Stimulated activated CD8-positive, alpha-beta memory T cell treated with anti-CD3 and anti-CD28 coated beads, Interleukin-15, amount 100 ng/mL, for 4 hours (primary cell): ENCODE measurements at places on chromosomes 7 and 10.

DNA sequence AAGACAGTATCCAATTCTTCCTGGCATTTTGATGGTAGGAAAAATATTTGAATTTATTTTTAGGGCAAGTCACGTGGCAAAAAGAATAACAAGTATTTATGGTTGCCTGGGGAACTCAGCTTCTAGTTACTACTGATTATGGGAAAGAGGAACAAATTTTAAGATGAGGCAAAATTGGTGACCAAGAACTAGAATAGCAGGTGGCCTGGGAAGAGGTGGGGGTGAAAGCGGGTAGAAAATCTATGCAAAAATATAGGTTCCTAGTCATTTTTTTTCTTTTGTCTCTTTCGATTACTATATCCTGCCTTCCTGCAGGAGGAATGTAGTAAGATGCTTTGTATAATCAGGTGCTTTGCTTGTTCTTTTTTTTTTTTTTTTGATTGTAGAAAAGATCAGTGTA is 27.8 kb downstream of the ENTPD1 start:
- DNase-seq: no peak

GRCh38 chr10:92124616-92125143 is 166.2 kb downstream of the CPEB3 start:
- no peak for DNase-seq

DNA sequence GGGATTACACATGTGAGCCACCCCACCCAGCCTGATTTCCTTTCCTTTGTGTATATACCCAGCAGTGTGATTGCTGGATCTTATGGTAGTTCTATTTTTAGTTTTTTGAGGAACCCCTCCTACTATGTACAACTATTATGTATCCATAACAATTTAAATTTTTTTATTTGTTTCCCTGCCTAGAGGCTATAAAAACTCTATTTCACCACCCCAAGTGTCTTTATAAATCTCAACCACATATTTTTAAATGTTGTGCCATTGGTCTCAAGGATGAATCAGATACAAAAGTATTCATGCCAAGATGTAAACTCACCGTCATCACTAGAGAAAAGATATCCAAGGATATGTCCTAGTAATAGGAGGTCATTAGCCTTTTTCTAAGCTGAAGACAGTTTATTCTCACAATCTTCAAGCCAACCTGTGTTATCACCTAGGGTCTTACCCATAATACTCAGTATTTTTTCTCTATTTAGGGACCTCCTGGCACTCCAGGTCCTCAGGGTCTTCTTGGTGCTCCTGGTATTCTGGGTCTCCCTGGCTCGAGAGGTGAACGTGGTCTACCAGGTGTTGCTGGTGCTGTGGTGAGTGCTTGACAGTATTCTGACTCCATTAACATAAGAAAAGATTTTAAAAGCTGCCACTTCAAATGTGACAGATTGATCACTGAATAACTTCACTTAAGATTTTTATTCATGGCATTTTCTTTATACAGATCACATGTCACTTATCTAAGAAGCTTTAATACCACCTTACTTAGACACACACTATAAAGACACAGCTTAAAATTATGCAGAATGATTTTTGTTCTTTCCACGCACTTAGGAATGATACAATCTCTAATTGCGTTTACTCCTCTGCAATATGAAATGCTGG is 29.4 kb downstream of the COL1A2 start:
- DNase-seq: no peak

- no peak for DNase-seq
Measured at GRCh38 chr7:157355784-157356511, 19.1 kb downstream of the DNAJB6 start.

GRCh38 chr7:25557379-25557917 is 329.2 kb upstream of the NPVF start:
- DNase-seq: no peak

DNA sequence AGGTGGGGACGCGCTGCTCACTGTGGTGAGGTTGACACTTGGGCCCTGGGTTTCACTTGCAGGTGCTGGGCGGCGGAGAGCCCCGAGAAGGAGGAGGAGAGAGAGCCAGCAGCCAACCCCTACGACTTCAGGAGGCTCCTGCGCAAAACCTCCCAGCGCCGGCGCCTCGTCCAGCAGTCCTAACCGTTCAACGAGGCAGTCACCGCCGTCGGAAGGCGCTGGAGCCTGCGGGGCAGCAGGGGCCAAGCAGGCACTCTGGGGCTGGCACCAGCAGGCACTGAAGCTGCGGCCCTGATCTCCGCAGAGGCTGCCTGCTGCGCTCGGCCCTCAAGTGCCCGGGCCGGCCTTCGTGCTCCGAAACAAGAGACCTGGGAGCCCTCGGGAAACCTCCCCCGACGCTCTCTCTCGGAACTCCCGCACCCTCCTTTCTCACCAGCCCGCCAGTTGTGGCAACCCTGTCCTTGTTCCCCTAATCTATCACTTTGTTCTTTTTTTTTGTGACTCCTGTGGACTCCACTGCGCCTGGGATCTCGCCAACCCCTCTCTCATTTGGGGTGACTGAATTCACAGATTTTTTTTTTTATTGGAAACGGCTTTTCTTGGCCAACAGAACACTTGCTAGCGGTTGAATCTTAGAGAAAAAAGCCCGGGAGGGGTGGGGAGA is 4.7 kb upstream of the GAD2 start:
- no peak for DNase-seq

DNA sequence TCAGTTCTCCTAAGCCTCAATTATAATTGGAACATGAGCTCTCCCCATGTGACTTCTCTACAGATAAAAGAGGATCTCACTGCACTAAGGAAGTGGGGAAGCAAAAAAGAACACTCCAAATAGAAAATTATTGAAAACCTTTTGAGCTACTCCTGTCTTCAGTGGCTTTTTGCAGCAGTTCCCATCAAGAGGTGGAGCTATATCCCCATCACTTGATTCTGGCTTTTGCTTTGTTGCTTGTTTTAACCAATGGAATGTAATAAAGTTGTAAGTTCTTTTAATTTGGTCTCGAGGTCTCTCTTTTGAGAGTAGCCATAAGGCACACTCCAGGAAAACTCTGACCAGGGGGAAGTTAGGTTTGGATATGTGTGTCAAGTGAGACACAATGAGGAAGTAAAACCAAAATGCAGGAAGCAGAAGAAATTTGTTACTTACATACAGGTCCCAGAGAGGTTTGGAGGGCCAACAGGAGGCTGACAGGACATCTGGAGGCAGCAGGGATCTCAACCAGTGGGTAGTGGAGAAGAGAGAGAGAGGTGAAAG is 569.4 kb downstream of the HTR7 start:
- no peak for DNase-seq

DNA sequence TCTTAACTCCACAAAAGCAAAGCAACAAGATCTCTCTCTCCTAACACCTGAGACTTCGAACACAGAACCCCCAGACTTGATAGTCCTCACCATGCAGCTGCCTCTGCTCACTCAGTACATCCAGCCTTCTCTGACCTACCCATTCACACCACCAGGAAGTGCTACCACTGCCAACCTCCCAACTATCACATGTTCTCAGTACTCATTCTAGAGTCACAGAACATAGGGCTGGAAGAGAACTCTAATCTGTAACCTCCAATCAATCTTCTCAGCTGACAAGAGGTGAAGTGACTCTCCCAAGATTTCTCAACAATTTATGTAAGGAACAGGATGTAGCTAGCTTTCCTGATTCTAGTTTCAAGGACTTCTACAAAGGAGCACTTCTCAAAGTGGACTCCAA is 3.8 kb downstream of the NUDCD3 start:
- no peak for DNase-seq

- DNase-seq: no peak
Measured at GRCh38 chr7:129434675-129435318, 565 bp downstream of the STRIP2 start.

DNA sequence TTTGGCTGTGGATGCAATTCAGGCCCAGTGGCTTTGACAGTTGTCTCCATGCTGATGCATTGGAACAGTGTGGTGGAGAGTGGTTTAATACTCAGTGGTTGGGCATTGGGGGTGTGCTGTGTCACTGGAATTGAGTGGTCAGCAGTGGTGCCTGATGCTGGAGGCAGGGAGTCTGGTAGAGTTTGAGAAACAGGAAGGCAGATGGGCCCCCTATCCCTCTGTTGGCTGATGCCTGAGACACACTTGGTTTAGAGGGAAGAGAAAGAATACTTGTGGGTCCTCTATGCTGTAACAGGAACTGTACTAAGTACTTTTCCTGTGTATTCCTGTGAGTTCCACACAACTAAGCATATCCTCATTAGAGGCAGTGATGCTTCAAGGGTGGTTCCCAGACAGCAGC is 55.4 kb downstream of the EEPD1 start:
- no peak for DNase-seq

DNA sequence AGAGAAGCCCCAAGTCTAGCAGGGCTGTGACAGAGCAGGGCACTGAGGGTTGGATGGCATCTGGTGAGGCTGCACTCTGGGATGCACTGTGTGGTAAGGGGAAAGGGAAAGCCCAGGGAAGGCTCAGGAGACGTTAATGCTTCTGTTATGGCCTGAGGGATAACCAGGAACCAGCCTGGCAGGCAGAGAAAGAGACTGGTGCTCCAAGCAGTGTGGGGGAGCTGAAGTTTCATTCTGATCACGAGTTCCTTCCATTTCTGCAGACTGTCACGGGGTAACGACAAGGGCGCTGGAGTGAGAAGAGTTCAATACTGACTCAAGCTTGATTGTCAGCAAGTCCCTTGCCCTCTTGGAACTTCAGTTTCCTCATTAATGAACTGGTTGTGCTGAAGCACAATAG is 730.9 kb downstream of the GRID1 start:
- DNase-seq: no peak

GRCh38 chr10:12588091-12588860 is 238.9 kb downstream of the CAMK1D start:
- no peak for DNase-seq
